ENCODE measurements at places on chromosomes 12 and 14. TPM values are rescaled to one million over a fixed set of nuclear protein-coding genes. Genes with fewer than 3 reads are reported as not detected.

DNA sequence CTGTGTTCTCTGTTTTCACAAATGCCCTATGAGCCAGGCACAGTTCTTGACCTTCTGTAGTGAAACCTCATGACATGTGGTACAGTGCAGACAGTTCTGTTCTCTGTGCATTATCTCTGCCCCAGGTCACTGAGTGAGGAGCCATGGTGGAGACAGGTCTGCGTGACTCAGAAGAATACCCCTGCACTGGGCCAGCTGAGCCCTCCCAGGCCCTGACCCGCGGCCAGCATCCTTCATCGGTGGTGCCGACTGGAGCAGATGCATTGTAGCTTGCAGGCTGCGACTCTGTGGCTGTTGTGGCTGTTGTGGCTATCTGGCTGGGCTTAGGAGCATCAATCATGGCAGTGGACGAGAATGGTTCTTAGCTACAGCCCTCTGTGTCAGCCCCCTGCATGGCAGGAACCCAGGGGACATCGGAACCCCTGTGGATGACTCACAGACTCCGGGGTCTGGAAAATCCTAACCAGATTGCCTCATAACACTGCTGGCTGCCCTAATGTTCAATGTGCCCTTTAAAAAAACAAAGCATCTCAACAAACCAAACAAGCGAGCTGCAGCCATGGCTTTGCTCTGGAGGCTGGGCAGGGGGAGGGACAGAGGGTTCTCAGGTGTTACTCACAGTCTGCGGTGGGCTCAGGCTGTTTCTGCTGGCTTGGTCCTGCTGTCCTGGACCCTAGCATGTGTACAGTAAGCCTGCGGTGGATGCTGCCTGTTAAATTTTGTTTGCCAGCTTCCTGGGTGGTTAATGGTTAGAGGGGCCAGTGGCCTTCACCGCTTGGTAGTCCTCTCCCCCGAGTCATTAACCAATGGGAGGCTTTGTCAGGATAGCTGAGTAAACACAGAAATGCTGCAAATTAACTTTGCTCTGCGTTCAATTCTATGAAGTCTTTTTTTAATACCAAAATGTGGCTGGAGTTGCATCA, at the start of gene SERPINA6:
Gene SERPINA6, minus strand, starts transcription at position 689 of the 923 bp plus-strand sequence. CDS start 8,688 bp downstream, outside the sequence.
- no peak for DNase-seq

GRCh38 chr12:57628280-57629191, 4.5 kb downstream of the B4GALNT1 start:
- DNase-seq: peak; percentile 57

GRCh38 chr14:65838565-65838964, 426.0 kb downstream of the FUT8 start:
- no peak for DNase-seq

DNA sequence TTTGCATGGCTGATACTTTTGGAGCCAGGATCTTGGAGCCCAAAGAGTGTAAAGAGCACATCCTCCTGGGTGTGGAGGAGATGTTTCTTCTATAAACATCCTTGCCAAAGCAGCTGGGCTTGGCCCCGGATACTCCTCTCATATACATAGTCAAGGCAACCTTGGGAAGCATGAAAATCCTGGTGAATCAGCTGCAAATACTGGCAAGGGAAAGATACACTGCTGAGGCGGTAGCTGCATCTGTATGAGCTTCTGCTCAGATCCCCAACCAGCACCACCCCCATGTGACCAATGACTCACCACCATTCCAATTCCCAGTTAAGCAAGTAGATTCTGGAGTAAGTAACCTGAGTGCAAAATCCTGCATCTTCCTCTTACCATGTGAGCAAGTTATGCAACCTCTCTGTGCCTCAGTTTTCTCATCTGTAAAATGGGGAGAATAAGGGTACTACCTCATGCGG, 567.4 kb downstream of the MED13L start:
- no peak for DNase-seq

FBLN5 gene
- total RNA-seq: 1.9 TPM

IFNG-AS1 gene
- total RNA-seq: not detected
